ENCODE measurements at places on chromosomes 11 and 22. TPM values are rescaled to one million over a fixed set of nuclear protein-coding genes. Genes with fewer than 3 reads are reported as not detected.

- no peak for DNase-seq
Measured at GRCh38 chr22:40616578-40616977, 19.9 kb downstream of the MRTFA start.

GRCh38 chr11:55572548-55572947 is 620 bp downstream of the OR4C16 start:
- no peak for DNase-seq

The SPTBN2 gene
- 10.9 TPM for polyA plus RNA-seq

DNA sequence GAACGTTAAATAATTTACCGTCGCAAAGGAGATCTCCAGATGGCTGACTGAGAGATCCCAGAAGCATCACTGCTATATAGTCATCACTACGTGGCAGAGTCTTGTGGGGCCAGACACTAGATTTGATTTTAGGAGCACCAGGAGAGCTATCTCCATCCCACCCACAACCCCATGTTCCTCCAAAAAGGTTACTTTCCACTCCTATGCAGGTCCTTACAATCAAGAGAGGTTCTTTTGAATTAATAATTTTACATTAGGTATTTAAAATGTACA is 19.4 kb downstream of the GUCY1A2 start:
- DNase-seq: no peak

- DNase-seq: no peak
Measured at GRCh38 chr11:17979770-17980371, 33.0 kb downstream of the SERGEF start.
